ENCODE measurements at places on chromosomes 16 and 17. TPM values are rescaled to one million over a fixed set of nuclear protein-coding genes. Genes with fewer than 3 reads are reported as not detected.

DNA sequence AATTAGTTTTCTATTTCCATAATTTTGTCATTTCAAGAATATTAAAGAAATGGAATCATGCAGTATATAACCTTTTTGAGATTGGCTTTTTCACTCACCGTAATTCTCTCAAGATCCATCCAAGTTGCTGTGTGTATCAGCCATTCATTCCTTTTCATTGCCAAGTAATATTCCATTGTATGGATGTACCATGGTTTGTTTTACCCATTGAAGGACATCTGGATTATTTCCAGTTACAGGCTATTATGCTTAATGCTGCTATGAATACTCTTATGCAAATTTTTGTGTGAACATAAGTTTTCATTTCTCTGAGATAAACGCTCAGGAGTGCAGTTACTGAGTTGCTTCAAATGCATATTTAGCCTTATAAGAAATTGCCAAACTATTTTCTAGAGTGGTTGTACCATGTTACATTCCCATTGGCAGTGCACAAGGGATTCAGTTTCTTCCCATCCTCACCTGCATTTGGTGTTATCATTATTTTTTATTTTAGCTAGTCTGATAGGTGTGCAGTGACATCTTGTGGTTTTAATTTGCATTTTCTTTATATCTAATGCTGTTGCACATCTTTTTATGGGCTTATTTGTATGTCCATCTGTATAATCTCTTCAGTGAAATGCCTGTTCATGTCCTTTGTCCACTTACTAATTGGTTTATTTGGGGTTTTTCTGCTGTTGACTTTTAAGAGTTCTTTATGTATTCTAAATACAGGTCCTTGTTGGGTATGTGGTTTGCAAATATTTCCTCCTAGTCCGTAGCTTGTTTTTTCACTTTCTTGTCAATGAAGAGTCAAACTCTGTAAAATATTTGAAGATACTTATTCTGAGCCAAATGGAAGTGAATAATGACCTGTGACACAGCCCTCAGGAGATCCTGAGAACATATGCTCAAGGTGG lies 32.7 kb downstream of the BMERB1 start:
- no peak for DNase-seq

DNA sequence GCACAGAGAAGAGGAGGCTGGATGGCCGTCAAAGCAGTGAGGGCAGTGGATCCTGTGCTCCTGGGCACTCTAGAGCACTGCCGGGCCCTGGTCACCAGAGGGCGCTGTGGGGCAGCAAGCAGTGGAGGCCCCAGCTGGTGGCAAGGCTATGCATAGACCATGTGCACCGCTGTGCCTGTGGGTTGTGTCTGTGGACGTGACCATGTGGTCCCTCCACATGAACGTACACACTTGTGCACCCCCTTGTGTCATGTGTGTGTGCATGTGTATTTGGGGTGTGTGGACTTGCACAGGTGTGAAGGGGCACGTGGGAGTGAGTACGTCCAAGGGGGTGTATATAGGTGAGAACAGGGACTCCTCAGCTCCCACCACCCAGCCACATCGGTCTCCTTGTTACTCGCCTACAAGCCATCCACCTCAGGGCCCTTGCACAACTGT lies 4.4 kb upstream of the MAP2K3 start:
- DNase-seq, result peak; percentile 90

RASL10B gene
- total RNA-seq, result 2.3 TPM

CTRB1 gene
- total RNA-seq, result 9.7 TPM

DNA sequence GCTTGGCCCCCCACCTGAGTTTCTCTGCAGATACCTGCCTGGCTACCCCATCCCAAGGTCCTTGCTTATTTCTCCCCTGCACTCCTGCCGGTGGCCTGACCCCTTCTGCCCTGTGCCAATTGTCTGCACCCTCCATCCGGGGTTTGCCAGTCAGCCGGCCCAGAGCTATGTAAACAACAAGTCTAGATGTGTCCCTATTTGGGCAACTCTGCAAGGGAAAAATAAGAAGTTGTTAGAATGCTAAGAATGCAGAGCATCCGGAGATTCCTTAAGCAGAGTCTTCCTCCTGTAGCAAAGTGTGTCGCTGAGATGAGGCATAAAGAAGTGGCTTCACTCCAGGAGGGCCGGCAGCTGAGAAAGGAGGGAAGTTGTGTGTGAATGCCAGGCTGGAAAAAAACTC lies 46.6 kb downstream of the RGS9 start:
- no peak for DNase-seq

DNA sequence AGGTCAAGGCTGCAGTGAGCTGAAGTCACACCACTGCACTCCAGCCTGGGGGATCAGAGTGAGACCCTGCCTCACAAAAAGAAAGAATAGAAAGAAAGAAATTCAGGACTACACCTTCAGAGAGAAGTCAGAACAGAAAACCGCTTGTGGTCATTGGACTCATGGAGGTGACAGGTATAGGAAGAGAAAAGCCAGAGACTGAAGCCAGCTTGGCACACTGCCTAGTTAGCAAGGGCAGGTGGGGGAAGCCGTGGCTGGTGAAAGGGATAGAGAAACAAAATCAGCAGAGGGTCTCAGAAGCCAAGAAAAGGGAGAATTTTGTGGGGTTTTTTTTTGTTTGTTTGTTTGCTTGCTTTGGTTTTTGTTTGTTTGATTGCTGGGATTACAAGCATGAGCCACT lies 32.9 kb upstream of the SKAP1 start:
- DNase-seq, result no peak

DNA sequence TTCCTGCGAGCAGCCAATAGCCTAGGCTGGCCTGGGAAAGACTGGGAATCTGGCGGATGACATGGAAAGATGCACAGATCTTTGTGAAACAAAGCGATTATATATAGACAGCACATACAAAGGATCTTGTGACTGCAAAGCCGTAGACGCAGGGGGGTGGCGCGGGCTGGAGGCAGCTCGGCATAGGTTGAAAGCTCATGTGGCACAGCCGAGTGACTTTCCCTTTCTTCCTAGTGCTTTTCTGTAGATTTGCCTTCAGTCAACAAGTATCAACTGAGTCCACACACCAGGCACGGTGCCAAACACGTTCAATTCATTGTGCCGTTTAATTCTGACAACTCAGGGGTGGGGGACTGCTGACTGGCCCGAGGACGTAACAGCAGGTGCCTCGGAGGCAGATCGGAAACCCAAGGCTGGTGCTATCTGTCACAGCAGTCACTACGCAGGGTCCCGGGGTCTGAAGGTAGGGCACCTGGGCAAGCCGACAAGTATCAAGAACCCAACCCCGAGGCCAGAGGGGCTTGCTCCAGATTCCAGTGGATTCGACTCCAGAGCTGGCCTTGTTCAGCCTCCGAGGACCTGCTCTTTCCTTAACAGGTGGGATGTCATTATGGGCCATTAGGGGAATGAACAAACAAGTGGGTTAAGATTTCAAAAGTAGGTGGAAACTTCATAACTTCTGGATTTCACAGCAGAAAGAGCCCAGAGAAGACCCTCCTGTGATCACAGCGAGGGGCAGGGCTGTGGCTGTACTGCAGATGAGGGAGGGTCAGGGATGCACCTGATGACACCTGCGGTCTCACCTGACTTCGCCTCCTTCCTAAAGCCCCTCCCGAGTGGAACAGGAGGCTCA lies 5.9 kb downstream of the PAM16 start:
- DNase-seq, result no peak

DNA sequence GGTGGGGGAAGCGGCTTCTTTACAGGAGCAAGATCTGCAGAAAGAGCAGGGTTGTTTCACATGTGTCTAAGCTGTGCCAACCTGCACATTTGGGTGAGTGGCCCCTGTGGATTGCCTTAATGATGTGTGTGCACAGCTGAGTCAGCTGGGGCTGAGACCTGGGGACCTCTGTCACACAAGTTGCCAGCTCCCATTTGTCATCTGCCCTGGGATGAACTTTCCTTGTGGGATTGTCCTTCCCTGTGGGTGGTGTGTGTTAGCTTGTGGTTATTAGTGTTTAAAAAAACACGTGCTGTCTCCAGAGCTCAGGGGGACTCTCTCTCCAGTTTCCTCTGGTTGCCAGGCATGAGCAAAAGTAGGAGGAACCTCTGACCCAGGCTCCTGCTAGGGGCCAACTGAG lies 400.5 kb upstream of the CCL2 start:
- no peak for DNase-seq

MRPL45 gene
- 19.1 TPM for total RNA-seq

DNA sequence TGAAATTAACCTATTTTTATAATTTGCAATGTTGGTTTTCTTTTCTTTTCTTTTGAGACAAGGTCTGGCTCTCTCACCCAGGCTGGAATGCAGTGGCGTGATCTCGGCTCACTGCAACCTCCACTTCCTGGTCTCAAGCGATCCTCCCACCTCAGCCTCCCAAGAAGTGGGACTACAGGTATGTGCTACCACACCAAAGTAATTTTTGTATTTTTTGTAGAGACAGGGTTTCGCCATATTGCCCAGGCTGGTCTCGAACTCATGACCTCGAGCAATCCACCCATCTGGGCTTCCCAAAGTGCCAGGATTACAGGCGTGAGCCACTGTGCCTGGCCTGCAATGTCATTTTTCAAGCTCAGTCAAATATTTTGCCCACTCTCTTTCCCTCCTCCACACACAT lies 36.0 kb downstream of the MYH11 start:
- no peak for DNase-seq

GRCh38 chr17:30449480-30449879 lies 27.7 kb upstream of the GOSR1 start:
- peak; percentile 73 for DNase-seq

DNA sequence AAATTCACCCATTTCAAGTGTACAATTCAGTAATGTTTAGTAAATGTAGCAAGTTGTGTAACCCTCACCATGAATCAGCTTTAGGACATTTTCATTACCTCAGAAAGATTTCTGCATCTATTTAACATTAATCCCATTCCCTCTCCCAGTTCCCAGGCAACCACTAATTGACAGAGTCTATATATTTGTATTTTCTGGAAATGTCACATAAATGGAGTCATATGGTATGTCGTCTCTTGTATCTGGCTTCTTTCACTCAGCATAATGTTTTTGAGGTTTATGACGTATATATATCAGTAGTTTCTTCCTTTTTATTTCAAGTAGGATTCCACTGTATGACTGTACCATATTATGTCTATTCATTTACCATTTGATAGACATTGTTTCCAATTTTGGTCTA lies 199.8 kb downstream of the CYB561 start:
- no peak for DNase-seq

DNA sequence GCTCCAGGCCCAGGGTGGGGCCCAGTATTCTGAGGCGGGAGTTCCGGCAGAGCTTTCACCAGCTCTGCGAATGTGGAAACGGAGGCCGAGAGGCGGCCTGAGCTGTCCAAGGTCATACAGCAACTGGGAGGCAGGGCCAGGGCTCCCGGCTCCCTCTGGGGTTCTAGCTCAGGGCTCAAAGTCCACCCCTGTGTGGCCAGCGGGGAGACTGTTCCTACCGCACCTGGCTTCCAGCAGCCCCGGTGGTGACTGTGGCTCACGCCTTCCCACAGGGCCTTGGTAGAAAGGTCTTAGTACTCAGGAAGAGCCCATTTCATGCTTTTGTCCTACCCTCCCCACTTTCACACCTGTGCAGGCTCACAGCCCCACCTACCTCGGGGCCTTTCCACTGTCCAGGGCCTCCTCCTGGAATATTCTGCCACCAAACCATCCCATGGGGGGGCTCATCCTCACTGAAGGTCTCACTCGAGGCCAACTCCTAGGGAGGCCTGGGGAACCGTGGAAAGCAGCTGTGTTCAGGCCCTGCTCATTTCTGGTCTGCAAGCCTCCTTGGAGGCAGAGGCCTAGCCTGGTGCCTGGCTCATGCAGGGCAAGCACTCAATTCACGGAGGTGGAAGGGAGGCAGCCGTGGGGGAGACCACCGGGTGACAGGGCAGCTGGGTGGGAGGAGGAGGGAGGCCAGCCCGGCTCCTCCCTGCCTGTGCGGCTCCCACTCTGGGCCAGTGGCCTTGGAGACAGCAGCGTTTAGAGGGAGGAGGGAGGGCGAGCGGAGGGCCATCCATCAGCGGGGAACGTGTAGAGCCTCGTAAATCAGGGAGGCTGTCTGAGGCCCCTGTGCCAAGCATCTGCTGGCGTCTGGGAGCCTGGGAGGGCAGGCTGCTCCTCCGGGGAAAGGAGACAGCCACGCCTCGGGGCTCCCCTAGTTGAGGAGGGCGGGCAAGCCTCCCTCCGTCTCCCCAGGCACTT lies 12.7 kb upstream of the DOC2B start:
- no peak for DNase-seq
